ENCODE measurements at places on chromosomes 7 and 10.

DNA sequence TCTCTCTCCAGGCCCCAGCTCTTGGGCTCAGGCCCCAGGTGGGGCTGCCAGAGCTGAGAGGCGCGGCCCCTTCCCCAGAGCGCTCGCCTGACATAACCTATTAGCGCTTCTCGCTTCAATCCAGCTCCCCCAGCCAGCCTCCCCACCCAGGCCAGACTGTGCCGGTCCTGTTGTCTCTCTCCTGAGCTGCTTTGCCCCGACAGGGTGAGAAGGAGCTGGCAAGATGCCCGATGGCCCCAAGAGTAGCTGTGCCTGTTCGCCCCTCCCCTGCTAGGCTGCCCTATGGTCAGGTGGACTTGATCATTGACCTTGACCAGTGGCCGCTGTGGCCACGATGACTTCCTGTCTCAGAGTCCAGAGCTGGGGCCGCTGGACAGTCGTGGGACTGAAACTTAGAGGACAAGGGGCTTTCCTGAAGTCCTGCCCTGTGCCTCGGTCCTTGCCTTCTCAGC lies 9.1 kb downstream of the TMEM270 start:
- no peak for DNase-seq

GRCh38 chr10:110355922-110356627 lies 51.4 kb upstream of the SMNDC1 start:
- DNase-seq: no peak

- no peak for DNase-seq
These were observed 543.2 kb upstream of the FOXK1 start for GRCh38 chr7:4138866-4139265.

DNA sequence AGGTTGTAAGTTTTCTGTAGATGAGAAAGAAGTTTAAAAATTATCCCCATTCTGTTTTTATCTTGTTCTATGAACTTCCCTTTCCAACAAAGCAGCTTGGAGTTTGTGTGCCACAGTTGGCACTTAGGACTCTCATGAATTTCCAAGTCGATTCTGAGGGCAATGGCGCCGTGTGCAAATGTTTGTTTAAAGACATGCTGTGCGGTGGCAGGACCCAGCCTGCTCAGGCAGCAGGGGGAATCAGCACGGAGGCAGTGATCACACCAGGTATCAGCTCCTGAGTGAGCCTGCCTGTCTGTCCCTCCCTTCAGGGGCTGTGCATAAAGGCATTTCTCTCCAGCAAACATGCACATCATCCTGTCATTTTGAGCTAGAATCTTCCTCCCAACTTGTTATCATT lies 109.8 kb upstream of the WDR11 start:
- no peak for DNase-seq

- DNase-seq: no peak
These were observed 28.2 kb upstream of the BMS1 start for GRCh38 chr10:42754155-42755027.

DNA sequence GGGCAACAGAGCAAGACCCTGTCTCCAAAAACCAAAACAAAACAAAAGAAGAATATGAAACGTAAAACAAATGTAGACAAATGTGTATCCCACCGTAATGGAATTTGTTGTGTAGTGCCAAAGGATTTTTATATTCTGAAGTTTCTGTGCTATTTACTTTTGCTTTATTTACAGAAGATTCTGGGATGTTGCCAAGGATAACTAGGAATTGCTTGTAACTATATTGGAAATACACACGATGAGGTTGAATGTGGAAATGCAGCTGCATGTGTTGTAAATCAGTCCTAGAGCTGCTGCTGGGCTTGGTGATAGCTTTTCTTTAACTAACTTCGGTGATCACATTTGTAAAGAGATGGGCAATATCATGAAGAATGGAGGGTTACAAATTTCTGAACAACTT lies 39.5 kb downstream of the GALNT17 start:
- no peak for DNase-seq
